ENCODE measurements at places on chromosomes 1 and 21.

- no peak for DNase-seq
Measured at GRCh38 chr1:24932284-24932683, 2.2 kb upstream of the RUNX3 start.

DNA sequence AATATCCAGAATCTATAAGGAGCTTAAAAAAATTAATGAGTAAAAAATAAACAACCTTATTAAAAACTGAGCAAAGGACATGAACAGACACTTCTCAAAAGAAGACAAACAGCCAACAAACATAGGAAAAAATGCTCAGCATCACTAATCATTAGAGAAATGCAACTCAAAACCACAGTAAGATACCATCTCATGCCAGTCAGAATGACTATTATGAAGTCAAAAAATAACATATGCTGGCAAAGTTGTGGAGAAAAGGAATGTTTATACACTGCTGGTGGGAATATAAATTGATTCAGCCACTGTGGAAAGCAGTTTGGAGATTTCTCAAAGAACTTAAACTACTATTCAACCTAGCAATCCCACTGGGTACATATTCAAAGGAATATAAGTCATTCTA lies 25.3 kb downstream of the PIGK start:
- DNase-seq = no peak

GRCh38 chr1:228475812-228476211 lies 11.4 kb upstream of the RNF187 start:
- DNase-seq = no peak

DNA sequence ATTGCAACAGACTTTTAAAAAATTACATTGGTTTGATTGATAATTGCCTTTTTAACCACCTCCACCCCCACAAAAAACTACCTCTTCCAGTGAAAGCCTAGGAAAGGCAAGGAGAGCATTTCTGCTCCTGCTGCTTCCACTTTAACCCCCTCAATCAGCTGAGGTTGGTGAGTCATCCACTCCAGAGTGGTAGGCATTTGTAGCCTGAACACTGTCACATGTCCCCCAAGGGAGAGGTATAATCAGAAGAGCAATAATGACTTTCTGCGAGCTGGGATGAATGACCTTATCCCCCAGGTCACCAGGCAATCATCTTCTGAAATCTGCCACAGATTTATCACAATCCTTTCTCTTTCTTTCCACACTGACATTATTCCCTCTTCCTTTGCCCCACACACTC lies 126.6 kb upstream of the CAMK1G start:
- DNase-seq = no peak

DNA sequence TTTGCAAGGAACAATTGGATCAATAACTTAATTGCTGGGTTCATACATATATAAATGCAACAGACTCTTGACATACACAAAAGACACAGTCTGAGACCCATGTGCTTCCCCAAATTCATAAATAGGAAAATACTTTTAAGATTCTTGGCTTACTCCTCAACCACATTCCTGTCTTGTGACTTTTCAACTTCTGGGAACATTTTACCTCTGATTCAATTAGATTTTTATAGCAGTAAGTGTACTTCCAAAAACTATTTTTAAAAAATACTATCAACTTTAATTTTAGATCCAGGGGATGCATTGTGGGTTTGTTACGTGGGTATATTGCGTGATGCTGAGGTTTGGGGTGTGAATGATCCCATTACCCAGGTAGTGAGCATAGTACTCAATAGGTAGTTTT lies 406.7 kb downstream of the RPS6KC1 start:
- no peak for DNase-seq

- no peak for DNase-seq
Measured at GRCh38 chr21:14995695-14996490, 68.9 kb downstream of the NRIP1 start.

DNA sequence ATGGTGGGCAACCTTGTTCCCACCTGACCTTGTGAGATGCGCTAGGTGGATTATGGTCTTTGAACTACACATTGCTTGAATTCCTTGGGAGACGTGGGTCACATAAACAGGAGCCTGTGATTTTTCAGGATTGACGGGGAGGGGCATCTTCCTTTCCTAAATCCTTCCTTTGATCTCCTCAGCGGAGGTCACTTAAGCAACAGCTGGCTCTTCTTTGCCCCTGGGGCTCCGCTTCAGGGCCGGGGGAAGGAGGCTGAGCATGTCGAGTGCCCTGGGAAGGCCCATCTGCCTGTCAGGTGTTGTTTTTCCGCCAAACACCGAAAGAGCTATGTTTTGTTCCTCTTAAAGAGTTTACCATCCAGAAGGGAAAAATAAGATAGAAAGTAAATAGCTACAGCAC lies 40.6 kb downstream of the KIF26B start:
- no peak for DNase-seq

DNA sequence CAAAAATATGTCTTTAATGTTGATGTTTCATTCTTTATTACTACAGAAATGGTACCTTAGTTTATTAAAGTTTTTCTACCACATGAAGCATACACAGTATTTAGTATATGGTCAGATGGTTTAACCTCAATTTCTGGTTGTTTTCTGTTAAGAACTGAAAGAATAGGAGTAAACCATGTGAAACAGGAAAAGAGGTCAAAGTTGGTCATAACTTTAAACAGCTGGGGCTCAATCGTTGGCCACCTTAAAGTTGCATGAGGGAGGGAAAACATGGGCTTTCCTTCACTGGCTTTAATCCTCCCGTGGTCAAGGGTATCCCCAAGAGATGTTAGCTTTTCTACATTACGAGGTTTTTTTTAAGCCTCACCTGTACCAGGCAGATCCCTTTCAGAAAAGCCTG lies 483.3 kb upstream of the ADAMTS5 start:
- DNase-seq = no peak

- no peak for DNase-seq
Measured at GRCh38 chr1:244710474-244711062, 57.6 kb downstream of the DESI2 start.

- no peak for DNase-seq
Measured at GRCh38 chr1:64848803-64849202, 103.9 kb downstream of the RAVER2 start.

DNA sequence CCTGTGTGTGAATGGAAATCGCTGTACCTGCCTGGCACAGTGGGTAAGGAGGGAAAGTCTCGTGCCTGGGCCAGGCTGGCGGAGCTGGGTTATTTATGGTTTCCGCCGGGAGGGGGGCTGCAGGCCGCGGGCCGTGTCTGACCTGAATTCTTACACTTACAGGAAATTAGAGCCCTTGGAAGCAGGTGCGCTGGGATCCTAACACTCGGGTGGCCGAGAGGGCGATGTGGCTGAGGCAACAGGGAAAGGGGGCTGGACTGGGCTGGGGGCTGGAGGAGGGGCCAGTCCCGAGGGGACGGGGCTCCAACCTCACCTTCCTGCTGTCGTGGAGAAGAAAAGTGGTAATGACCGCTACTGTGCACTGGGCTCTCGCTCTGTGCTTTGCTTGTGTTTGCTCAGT lies 109.4 kb upstream of the WNT4 start:
- no peak for DNase-seq

- no peak for DNase-seq
Measured at GRCh38 chr1:191634801-191635508, 523.3 kb upstream of the RGS18 start.

DNA sequence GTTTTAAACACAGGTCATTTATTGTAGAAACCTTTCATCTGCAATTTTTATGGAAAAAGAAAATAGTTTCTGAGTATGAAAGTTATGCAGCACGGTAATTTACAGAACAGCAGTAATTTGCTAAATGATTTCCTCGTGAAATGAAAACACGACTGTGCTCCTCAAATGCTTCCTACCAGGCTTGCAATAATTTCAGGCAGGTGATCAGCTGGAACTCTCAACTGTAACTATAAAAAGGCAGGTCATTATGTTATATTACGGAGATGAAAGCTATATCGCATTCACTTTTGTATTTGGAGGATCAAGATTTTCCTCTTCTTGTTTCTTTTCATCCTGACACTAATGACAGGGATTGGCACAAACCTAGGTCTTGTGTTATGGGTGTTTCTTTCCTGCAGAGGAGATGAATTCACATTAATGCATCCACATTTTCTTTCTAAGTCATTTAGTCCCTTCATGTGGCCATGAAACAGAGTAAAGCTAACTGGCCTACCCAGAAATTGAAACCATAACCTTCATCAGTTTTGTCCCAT lies 57.4 kb downstream of the SAMSN1 start:
- DNase-seq = no peak

- DNase-seq = no peak
Measured at GRCh38 chr1:226902601-226903000, 32.2 kb downstream of the PSEN2 start.

DNA sequence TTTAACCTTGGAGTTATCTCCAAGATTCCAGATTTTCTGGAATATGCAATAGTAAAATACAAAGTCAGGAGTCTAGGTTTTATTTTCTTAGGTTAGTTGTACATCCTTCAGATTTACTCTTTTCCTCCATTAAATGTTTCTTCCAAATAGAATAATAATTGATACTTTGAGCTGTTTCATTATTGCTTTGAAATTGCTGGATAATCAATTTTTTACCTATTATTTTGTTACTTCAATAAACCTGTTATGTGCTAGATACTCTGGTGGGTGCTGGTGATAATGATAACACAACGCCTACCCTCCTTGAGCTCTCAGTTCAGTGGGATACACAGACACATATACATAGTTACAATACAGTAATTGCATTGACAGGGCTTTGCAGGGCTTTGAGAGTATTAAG lies 79.4 kb downstream of the GPR161 start:
- no peak for DNase-seq

- no peak for DNase-seq
Measured at GRCh38 chr1:117001254-117001927, at the start of gene CD101. Gene CD101, plus strand, starts transcription at chr1:117001760. Its CDS starts 58 bp downstream, at chr1:117001818.

GRCh38 chr1:57799490-57800115 lies 375.7 kb upstream of the DAB1 start:
- no peak for DNase-seq

DNA sequence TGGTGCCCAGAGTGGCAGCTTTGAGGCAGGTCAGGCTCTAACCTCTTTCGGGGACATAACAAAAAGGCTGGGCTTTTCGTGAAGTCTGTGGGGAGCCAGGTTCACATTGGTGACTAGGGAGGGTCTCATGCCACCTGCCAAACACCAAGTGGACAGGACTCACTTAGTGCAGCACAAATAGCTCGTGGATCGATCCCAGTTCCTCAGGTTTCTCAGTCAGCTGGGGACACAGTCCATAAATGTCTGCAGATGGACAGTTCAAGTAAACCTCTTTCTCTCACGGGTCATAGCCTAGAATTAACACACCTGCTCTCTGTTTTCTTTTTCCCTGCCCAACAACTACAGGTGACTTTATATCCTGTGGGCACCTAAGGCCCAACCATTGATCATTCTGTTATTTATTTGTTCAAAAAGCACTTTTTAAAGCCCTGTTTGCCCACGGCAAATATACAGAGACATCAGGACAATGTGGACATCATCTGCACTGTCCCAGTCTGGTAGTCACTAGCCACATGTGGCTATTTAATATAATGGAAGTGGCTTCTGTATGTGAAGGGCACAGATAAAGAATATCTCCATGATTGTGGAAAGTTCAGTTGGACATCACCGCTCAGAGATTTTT lies 53.5 kb downstream of the CAPN2 start:
- DNase-seq = no peak

DNA sequence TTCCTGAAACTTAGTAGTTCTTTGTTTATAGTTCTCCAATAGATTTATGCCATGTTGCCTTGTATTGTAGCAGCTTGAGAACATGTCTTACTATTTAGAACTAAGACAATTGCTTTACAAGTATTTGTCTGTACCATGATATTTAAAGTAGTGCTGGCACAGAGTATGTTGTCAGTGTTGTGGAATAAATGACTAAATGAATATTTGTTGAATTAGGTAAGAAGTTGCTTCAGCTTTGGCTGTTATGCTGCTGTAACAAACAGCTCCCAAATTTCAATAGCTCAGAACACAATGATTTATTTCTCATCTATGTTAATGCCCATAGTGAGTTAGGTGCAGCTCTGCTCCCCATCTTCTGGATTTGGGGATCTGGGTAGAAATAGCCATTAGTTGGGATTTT lies 90.2 kb upstream of the VCAM1 start:
- DNase-seq = no peak

GRCh38 chr1:85697895-85698294 lies 10.3 kb downstream of the ZNHIT6 start:
- no peak for DNase-seq

GRCh38 chr1:23774174-23774880 lies 3.9 kb upstream of the PITHD1 start:
- DNase-seq = no peak

DNA sequence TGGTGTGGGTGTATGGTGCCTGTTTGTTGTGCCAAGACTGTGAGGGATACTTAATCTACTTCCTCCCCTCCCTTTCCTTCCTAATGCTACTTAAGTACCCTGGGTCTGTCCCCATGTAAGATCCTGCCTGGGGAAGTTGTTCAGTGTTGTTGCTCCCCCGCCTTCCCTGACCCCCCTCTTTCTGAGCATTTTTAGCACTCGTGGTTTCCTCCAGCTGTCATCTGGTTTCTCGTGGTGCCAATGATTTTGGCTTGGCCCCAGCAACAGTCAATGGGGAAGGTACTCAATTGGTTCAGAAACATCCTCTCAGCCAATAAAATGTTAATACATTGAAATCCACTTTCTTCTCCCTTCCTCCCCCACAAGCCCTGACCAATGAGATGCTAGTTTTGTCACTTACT lies 8.0 kb upstream of the B4GALT3 start:
- DNase-seq = no peak

- no peak for DNase-seq
Measured at GRCh38 chr1:228204958-228205357, 2.9 kb upstream of the OBSCN start.

DNA sequence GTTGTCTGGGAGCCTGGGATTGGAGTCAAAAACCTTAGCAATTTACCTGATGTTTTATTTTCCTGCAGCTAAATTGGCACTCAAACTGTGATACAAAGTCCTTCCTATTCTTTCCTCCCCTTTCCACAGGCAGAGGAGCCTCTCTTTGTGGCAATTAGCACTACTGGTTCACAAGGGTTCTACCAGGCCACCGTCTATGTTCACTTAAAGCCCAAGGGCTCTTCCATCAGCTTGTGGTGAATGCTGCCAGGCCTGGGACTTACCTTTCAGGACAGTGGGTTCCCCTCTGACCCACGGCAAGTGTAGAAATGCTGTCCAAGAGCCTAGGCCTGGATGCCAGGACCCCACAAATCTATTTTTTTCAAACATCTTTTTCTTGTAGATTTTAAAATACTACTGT lies 251.9 kb upstream of the B3GALT2 start:
- DNase-seq = no peak

DNA sequence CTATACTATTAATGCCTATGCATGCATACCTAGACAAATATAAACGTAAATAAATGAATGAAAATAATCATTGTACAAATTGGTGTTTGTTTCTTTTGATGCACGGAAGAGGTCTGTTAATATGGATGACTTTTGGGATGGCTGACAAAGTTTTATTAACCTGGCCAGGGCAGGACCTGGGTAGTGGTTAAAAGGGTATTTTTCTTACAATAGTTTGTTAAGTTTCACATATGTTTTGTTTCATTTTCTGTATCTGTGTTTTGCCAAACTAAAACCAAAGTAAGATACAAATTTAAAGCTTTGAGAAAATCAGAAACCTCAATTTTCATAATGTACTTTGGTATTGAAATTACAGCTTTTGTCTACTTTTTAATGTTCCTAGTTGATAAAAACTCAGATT lies 222.7 kb upstream of the OLFM3 start:
- DNase-seq = no peak

Data from NCI-H1417 treated with DMSO at 0.1 percent for 48 hours (cell line).